Aorta (tissue), 5 donors: ENCODE measurements at places on chromosomes 13 and 19. TPM values are rescaled to one million over a fixed set of nuclear protein-coding genes. Genes with fewer than 3 reads are reported as not detected.

DNA sequence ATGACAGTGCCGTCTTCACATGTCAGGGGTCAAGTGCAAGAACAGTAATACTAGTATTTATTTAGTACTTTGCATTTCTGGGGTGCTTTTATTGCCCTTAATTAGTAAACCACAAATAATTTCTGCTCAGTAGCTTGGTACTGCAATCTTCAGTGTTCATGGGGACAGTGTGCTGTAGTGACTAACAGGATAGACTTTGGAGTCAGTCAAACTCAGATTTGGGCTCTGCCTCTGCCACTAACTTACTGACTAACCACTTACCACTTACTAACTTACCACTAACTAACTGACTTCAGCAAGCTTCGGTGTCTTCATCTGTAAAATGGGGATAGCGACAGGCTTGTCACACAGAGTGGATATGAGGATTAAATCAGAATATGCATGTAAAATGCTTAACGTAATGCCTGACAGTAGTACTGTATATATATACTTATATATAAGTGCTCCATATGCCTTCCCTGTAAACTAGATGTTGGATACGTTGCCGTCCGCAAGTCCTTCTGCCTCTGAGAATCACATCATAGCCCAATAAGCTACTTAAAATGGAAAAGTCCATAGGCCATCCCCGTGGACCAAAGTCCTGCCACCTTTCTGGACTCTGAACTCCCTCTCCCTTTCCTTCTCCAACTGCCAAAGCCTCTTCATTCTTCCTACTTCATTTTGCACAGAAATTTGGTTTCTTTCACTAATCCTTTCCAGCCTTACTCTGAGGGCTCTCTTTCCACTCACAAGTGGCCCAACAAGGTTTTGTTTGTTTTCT is 158.1 kb downstream of the ZIC5 start:
- DNase-seq: no peak

GRCh38 chr19:11649941-11650340 is 52.7 kb downstream of the ZNF627 start:
- no peak for DNase-seq

DNA sequence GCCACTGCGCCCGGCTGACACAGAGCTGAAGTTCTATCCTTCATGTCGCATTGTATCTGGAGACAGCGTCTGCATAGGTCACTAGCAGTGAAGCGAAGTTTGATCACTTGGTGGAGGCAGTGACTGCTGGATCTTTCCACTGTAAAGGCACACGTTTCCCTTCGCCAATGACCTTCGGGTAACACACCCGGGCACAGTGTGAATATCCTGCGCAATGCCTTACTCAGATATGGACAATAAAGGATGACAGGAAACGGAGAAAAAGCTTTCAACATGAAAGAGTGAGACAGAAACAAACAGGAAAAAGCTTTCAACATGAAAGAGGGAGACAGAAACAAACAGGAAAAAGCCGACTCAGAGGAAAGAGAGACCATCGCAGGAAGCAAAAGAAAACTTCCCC is 17.1 kb downstream of the ARL11 start:
- DNase-seq: no peak

- DNase-seq: no peak
These were observed 189.3 kb upstream of the RFC3 start for GRCh38 chr13:33628662-33629061.

GRCh38 chr13:76925115-76925514 is 23.2 kb upstream of the ACOD1 start:
- no peak for DNase-seq

GRCh38 chr13:22812793-22813192 is 368.0 kb upstream of the SGCG start:
- no peak for DNase-seq

DNA sequence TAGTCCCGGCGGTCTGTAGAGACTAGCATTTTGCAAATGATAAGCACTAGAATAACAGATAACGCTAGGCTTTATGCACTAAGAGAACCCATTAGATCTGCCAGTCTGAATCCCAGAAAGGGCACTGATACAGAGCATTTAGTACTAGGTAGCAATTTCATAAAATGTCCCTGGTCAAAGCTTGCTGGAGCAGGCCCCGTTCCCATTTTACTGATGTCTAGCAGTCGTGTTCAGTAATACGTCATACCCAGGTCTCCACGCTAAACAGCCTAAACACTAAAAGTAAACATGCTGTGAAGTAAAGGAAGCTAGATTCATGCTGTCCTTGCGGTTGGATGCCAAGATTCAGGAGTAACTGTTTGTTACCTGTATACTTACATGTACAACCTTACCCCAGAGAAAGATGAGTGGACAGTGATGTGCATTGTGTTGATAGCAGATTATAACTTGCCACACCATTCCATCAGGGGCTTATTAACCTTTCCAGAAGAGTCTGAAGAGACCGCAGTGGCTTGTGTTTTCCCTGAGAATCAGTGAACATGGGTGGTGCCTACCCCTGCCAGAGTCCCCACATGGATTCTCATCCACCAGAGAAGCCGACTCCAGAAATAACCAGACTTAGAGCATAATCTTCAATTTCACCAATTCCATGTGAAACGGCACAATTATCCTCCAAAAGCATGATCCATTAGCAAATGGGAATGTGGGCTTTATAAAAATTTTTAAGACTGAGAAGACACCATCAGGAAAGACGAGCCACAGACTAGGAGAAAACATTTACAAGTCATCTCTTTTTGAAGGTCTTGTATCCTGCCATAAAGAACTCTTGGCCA is 3.4 kb upstream of the RPS11 start:
- no peak for DNase-seq

GRCh38 chr13:25018729-25019115 is 77.2 kb upstream of the PABPC3 start:
- no peak for DNase-seq

- no peak for DNase-seq
These were observed 989.7 kb downstream of the EFNB2 start for GRCh38 chr13:105545811-105546210.

GRCh38 chr13:41117869-41118268 is 14.7 kb downstream of the KBTBD6 start:
- DNase-seq: no peak

DNA sequence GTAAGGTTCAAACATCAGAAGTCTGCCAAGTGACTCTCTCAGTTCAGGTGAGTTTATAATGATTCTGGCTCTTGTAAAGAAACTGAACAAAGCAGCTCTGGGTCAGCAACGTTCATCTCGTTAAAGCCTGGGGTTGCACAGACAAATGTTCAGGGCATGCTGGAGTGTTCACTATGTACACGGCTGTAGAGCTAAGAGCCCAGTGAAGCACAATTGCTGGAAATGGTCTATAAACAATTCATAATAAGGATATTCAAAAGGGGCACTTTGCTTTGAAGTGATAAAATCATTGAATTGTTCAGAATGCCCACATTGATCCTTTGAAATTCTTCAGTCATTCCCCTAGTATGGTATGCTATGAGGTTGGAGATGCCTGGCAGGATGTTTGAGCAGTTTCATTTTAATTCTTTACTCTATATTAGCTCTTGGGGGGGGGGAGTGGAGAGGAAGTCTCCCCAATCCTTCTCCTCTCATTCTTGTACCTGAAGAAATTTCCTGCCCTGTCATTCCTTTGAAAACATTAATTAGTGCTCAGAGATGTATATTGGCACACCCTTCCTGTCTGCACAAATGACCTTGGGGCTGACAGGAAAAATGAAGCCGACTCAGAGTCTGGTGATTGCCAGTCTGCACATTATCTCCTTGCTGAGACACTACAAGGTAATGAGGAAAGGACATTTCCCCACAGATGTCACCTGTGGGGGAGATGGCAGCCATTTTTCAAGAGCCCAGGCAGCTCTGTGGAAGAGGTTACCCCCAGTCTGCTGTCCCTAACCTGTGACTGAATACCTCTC is 145.5 kb downstream of the DLEU7 start:
- DNase-seq: no peak

GAPDHS gene
- not detected for total RNA-seq

ZNF253 gene
- total RNA-seq: 5.4 TPM
